Motor neuron (in vitro differentiated cells): ENCODE measurements at places on chromosomes 1 and 21.

DNA sequence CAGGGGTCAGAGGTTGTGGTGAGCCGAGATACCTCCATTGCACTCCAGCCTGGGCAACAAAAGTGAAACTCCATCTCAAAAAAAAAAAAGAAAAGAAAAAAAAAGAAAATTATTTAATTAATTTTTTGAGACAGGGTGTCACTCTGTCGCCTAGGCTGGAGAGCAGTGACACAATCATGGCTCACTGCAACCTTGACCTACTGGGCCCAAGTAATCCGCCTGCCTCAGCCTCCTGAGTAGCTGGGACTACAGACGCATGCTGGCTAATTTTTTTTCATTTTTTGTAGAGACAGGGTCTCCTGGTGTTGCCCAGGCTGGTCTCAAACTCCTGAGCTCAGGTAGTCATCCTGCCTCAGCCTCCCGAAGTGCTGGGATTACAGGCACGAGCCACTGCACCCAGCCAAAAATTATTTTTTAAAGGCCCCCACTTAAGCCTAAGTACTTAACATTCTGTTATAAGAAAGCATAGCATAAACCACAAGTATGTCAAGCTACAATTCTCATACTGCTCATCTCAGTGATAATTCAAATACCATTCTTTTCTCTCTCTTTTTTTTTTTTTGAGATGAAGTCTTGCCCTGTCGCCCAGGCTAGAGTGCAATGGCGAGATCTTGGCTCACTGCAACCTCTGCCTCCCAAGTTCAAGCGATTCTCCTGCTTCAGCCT, 19.9 kb downstream of the NUCKS1 start:
- ATAC-seq = no peak

- ATAC-seq = no peak
These were observed 43.4 kb downstream of the GNPAT start for GRCh38 chr1:231284441-231284840.

DNA sequence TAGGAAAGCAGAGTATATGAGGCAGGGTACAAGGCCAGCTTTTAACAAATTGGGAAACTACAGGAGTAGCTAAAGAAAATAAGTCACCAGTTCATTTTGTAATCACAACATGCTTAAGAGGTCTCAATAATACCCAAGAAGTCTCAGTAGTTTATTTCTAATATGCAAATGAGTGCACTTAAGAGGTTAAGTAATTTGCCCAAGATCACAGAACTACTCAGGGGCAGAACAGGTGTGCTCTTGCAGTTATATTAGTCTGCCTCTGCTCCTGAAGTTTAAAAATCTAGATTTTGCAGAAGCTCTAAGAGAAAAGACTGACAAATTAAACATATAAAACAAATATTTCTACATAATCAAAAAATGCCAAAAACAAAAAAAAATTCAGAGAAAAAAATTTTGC, 6.9 kb downstream of the EPS15 start:
- ATAC-seq = no peak

DNA sequence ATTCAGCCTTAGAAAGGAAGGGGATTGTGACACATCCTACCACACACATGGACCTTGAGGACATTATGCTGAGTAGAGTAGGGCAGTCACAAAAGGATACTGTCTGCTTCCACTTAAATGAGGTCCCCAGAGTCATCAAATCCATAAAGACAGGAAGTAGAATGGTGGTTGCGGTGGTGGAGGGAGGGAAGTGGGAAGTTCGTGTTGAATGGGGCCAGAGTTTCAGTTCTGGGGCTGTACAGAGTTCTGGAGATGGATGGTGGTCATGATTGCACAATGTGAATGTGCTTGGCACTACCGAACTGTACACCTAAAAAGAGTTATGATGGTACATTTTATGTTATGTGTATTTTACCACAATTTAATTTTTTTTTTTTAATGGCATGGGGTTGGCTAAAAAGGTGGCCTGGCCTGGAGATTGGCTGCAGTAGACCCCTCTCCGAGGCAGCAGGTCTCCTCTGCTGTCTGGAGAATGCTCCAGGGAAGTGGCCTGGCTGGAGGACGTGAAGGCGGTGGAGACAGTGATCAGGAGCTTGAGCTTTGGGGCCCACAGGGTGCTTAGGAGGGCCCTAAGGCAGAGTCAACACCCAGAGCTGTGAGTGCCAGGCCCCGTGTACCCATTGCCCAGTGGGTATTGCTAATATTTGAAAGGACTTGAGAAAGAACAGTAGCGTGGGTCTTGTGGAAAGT, 30.4 kb downstream of the IFNGR2 start:
- ATAC-seq = no peak

GRCh38 chr21:29654203-29654602, 285.6 kb downstream of the GRIK1 start:
- ATAC-seq = no peak
